Hematopoietic multipotent progenitor cell treated with erythropoietin and hydrocortisone succinate and interleukin-3 and kit ligand, for 17 days (in vitro differentiated cells): ENCODE measurements at places on chromosomes 11 and 22.

GRCh38 chr11:111347002-111347722, 31.9 kb downstream of the POU2AF1 start:
- DNase-seq: no peak

DNA sequence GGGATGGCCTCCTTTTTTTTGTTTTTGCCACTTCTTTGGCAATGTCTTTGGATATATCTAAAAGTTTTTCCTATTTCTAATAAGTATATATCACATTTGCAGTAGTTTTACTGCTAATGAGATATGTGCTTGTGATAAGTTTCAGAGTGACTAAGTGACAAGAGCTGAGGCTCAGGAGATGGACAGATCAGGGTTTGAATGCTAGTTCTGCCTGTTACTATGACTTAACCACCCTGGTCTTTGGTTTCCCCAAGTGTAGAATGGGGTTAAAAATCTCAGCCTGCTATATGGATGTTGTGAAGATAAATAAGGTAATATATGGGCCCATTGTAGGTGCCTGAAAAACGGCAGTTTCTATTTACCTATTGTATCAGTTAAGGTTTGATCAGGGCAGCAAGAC, 9.1 kb upstream of the MICAL2 start:
- DNase-seq: no peak

GRCh38 chr22:29716814-29717545, 2.8 kb upstream of the CABP7 start:
- DNase-seq: no peak

GRCh38 chr11:10696468-10697322, 3.1 kb upstream of the IRAG1 start:
- no peak for DNase-seq

DNA sequence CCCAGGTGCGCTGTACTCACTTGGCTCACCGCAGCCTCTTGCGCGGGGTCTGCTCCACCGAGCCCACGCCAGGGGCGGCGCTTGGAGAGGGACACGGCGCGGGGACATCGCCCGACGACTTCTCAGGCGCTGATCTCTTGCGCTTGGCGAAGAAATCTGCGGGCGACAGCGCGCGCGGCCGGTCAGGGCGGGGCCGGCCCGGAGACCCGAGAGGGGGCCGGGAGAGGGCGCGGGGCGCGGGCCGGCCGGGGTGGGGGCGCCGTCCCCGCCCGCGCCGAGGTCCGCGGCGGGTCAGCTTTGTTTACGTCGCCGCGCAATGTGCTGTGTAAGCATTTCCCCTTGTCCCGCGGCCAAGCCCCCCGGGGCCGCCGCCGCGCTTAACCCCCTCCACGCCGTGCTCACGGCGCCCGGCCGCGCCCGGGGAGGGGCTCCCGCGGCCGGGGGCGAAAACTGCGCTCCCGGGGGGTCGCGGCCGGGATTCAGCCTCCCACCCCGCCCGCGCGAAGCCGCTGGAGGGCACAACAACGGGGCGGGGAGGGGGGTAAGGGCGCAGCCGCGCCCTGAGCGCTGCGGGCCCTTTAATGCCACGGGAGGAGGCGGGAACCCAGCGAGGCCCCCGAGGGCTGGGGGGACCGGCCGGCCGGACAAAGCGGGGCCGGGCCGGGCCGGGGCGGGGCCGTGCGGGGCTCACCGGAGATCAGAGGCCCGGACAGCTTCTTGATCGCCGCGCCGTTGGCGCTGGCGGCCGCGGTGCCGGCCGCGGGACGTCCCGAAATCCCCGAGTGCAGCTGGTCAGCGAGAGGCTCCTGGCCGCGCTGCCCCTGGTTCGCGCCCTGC, 1.4 kb downstream of the CDKN1C start:
- DNase-seq: peak; percentile 18

- no peak for DNase-seq
Measured at GRCh38 chr22:46592390-46592872, 27.8 kb upstream of the GRAMD4 start.

DNA sequence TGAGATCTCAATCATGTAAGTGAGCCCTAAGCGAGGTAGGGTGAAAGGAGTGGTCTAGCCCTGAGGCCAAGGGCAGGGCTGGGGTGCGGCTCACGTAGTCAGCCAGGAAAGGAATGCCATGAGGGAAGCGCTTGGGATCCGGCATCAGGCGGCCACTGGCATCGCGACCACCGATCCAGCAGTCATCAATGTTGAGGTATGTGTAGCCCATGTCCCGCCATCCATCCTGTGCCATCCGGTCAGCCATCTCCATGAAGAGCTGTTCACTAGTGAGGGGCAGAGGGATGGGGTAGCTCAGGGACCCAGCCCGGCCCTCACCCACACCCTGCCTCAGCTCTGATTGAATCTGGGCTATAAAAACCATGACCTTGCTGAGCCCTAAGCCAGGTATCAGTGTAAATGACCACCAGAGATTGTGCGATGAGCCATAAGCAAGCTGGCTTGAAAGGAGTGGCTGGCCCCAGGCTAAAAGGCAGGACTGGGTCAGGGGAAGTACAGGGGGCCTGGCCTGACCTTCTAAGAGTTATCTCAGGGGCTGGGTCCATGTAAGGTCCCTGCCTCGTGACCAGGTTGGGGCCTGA, 2.9 kb downstream of the NAGA start:
- DNase-seq: no peak

DNA sequence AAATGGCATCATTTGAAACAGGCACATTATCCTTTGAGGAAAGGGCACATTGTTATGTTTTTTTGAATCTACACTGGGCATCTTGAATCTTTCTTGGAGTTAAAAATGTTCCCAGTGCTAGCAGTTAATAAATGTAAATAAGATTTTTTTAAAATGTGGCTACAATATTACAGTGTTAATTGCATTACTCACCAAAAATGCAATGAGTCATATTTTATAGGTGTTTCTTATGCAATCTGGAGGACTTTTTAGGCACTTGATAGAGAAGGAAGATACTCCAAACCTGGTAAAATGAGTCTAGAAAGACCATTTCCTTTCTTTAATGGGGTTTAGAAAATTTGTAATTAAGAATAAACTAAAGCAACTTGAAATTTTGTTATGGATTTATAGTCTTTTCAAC, 238.0 kb downstream of the METTL15 start:
- DNase-seq: no peak

DNA sequence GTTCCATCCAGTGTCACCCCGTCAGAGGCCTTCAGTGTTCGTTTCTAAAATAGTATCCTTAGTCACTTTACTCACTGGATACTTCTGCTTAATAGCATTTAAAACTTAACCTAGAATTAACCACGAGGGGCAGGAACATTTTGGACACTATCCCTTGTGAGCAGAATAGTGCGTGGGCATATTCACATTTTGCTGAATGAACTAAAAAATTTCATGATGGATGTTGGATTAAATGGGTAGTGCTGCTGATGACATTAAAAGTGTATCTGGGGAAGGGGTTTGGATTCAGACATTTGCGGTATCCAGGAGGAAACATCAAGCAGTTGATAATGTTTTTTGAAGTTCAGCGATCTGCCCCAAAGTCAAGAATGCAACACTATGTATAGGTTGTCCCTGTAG, 750 bp upstream of the NAT10 start:
- DNase-seq: no peak

DNA sequence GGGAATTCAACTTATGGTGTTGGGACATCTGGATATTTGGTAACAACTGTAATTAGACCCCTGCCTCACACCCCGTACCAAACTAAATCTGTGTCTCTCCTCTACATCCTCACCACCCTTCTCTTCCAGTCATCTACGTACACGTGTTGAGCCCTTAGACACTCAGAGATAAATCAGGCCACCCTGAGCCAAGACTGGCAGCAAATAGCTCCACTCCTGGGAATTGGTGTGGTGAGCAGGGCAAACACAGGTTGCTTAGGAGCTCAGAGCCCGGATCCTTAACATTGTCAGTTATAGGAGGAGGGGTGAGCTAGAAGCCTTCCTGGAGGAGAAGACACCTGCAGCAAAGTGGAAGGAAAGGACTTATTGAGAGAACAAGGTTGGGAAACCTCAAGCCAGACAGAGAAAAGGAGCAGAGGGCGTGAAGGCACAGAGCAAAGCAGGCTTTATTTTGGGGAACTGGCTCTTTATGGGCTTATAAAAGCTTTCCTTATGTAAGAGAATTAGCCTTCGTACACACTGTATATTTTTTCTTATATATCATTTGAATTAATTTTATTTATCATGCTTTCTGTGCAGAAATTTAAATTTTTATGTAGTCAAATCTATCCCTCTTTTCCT, 36.9 kb upstream of the KLHL35 start:
- DNase-seq: no peak

DNA sequence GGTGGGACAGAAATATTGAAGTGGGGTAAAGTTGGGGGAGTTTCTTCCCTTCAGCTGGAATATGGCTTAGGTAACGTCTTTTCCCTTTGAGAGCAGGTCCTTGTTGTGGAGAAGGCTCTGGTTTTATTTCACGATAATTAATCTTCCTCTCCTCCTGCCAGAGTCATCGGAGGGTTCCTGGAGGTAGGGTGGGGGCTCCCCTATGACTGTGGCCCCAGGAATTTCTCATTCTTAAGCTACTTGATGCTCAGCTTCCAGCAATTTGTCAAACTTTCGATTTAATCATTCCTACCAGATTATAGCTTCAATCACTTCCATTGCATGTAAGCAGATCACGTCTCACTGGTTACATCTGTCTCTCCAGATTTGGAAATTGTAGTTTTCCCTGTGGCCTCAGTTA, 242.8 kb upstream of the PLET1 start:
- no peak for DNase-seq

DNA sequence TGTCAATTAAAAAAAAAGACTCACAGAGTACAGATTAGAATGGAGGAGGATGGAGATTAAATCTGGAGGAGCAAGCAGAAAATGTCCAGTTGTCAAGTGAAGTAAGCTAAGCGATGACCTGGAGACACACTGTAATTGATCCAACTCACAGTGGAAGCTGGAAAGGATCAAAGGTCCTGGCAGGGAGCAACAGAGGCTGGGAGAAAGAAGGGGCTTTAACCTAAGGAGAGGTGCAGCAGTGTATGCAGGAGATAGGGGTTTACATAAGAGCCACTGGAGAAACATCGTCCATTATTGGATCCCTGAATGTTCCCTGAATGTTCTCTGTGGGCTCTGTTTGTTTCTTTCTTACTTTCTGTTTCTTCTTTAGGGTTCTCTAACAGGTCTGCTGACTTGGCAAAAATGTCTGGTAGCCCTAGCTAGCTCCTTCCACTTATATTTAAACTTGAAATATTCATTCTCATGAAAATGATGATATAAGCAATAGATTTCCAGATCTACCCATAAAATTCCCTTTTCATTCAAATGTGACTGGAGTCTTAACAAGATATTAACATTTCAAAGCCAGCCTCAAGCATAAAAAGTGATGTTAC, 30.1 kb upstream of the CAT start:
- DNase-seq: no peak

- no peak for DNase-seq
Measured at GRCh38 chr11:128814856-128815705, 52.0 kb downstream of the KCNJ1 start.

DNA sequence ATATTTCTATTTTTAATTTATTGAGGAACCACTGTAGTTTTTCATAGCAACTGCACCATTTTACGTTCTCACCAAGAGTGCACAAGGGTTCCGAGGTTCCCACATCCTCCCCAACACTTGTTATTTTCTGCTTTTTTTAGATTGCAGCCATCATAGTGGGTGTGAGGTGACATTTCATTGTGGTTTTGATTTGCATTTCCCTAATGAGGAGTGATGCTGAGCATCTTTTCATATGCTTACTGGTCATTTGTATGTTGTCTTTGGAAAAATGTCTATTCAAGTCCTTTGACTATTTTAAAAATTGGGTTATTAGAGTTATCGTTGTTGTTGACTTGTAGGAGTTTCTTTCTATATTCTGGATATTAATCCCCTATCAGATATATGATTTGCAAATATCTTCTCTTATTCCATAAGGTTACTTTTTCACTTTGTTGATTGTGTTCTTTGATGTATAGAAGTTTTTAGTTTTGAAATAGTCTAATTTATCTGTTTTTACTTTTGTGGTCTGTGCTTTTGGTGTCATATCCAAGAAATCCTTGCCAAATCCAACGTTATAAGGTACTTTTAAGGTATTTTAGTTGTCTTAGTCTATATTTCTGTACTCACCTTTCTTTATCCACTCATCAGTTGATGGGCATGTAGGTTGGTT, 9.0 kb downstream of the NEAT1 start:
- peak; percentile 72 for DNase-seq

GRCh38 chr11:91104237-91104636, 881.4 kb upstream of the CHORDC1 start:
- DNase-seq: no peak

GRCh38 chr11:70590356-70590991, 192.1 kb downstream of the CTTN start:
- DNase-seq: no peak

DNA sequence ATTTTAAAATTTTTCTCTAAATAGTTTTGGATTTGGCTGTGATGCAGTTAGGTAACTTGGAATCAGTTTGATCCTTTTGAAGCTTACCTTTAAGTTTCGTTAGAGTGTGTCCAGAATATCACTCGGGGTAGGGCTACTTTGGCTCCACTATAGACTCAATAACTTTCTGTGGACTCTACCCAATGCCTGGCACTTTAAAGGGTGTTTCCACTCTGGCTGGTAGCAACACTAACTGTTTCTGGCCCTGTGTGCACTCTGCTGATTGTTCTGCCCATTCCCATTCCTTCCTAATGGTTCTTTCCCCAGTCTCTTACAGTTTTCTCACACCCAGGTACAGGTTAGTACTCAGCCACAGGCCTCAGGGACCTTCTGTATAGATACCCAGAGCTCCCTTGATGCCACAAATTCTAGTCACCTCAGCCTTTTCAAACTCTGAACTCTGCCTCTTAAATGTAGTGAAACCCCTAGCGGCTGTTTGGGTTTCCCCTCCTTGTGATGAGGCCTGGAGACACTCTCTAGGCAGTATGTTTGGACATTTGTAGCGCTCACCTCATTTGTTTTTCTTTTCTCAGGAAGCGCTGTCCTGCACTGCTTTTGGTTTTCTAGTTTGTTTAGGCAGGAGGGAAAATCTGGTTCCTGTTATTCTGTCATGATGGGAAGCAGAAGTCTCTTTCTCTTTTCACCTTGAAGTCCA, 16.8 kb downstream of the CUL5 start:
- no peak for DNase-seq

- no peak for DNase-seq
Measured at GRCh38 chr11:114350022-114350421, 50.3 kb downstream of the C11orf71 start.

- no peak for DNase-seq
Measured at GRCh38 chr11:119787074-119787461, 58.1 kb upstream of the NECTIN1 start.

- DNase-seq: no peak
Measured at GRCh38 chr11:64698427-64698826, 24.6 kb downstream of the NRXN2 start.

GRCh38 chr11:10208131-10208575, 85.9 kb downstream of the SBF2 start:
- peak; percentile 78 for DNase-seq

GRCh38 chr22:23219317-23219716, 39.0 kb downstream of the BCR start:
- no peak for DNase-seq

GRCh38 chr11:28815110-28815509, 706.9 kb downstream of the METTL15 start:
- DNase-seq: no peak

- no peak for DNase-seq
Measured at GRCh38 chr11:115919341-115920091, 415.3 kb upstream of the CADM1 start.

- no peak for DNase-seq
Measured at GRCh38 chr22:22882033-22882717, 5.4 kb upstream of the IGLL5 start.

GRCh38 chr22:25650833-25651232, 86.4 kb downstream of the GRK3 start:
- no peak for DNase-seq
